GF-D8 (cell line): ENCODE measurements at places on chromosomes 7 and 10.

- no peak for DNase-seq
These were observed 70.2 kb upstream of the TMEM140 start for GRCh38 chr7:135077642-135078041.

- DNase-seq = no peak
These were observed 66.3 kb downstream of the C10orf143 start for GRCh38 chr10:130044067-130045061.

GRCh38 chr10:52335665-52336064 is 21.6 kb downstream of the DKK1 start:
- DNase-seq = no peak

DNA sequence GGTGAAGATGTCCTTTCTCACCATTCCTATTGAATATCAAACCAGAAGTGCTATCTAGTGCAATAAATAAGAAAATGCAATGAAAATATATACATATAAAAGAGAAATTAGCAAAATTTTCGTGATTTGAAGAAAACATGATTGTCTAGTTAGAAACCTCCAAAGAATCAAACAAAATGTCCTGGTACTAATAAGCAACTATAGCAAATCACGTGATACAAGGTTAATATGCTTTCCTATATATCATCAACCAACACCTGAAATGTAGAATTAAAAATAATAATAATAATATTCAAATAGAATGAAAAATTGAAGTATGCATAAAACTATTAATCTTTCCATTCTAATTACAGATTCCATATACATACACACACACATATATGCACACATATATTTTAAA is 183.9 kb upstream of the POM121L12 start:
- DNase-seq = no peak

DNA sequence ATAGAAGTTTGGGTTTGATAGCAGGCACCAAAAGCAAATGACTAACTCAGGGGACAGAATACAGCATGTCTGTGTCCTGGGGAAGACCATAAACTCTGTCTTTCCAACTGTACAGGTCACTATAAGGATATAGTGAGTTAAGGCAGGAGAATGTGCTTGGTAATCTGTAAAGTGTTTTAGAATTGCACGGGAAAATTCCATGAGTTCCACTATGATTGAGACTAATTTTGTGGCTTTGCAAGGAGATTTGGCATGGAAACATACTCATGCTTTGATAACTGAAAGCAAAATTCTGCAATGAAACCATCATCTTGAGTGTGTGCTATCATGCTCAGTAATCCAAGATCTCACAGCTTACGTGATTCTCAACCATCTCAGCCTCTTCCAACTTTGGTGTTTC is 152.6 kb downstream of the PKD1L1 start:
- DNase-seq = no peak

DNA sequence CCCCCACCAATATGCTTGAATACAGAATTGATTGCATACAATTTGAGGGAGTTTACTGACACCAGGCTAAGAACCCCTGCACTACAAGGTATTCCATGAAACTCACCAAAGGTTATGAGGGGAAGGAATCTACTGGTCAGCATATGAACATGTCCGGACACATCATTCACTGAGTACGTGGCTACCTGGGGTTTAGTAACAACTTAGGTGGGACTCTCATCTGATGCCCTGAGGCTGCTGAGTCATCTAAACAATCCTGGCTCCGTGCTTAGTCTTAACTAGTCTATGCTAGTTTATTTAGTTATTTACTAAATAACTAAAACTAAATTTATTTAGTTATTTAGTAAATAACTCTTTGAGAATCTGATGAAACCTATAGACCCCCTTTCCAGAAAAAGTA is 11.3 kb downstream of the PI4K2A start:
- no peak for DNase-seq
